ENCODE measurements at places on chromosomes 16 and 17. TPM values are rescaled to one million over a fixed set of nuclear protein-coding genes. Genes with fewer than 3 reads are reported as not detected.

Gene HOXB7
- polyA plus RNA-seq = 0.39 TPM

Gene PIK3R5
- polyA plus RNA-seq = 1.3 TPM

Gene TMEM219
- polyA plus RNA-seq = 83.4 TPM

Gene CDK5RAP3
- 217 TPM for polyA plus RNA-seq

Gene RHBDL1
- polyA plus RNA-seq = 1.7 TPM

Gene CORO6
- polyA plus RNA-seq = 22.5 TPM

Gene MARVELD3
- 4.2 TPM for polyA plus RNA-seq

Gene SLC13A2
- polyA plus RNA-seq = 0.02 TPM

Gene CCL22
- polyA plus RNA-seq = 0.78 TPM

Gene CLDN7
- polyA plus RNA-seq = 271 TPM

Gene C16orf92
- not detected for polyA plus RNA-seq

Gene SOX9
- polyA plus RNA-seq = 11.4 TPM

Gene BAIAP3
- polyA plus RNA-seq = 2.7 TPM

Gene C17orf50
- polyA plus RNA-seq = 0.14 TPM

Gene GNAO1
- 0.75 TPM for polyA plus RNA-seq

Gene MMP25
- polyA plus RNA-seq = 0.51 TPM

Gene EFNB3
- polyA plus RNA-seq = 0.67 TPM

Gene SOST
- polyA plus RNA-seq = not detected

Gene RAP1GAP2
- polyA plus RNA-seq = 3.6 TPM

Gene ALOX12B
- polyA plus RNA-seq = 2.4 TPM

Gene LPO
- not detected for polyA plus RNA-seq

Gene KRT17
- 92.9 TPM for polyA plus RNA-seq

Gene CES1
- 48.1 TPM for polyA plus RNA-seq

Gene ZNF207
- 114 TPM for polyA plus RNA-seq

Gene CDH13
- 4.3 TPM for polyA plus RNA-seq

Gene AIPL1
- polyA plus RNA-seq = not detected

Gene GAS2L2
- 0.01 TPM for polyA plus RNA-seq

Gene RSPRY1
- polyA plus RNA-seq = 7.5 TPM

Gene BICDL2
- polyA plus RNA-seq = 144 TPM

Gene CD300LG
- 0.48 TPM for polyA plus RNA-seq

Gene LRRC46
- 0.53 TPM for polyA plus RNA-seq

Gene COG4
- polyA plus RNA-seq = 42.7 TPM

Gene MMP2
- 3.3 TPM for polyA plus RNA-seq

Gene PLD6
- polyA plus RNA-seq = 1.2 TPM

Gene TRIM25
- 18.2 TPM for polyA plus RNA-seq

Gene CD19
- 0.22 TPM for polyA plus RNA-seq

Gene PRSS21
- 1.8 TPM for polyA plus RNA-seq

Gene CCL3
- polyA plus RNA-seq = 0.89 TPM

Gene PROCA1
- polyA plus RNA-seq = 2.0 TPM

Gene GALR2
- polyA plus RNA-seq = 0.53 TPM

Gene SCARF1
- 2.8 TPM for polyA plus RNA-seq

Gene KRTAP4-9
- not detected for polyA plus RNA-seq

Gene PSME3IP1
- polyA plus RNA-seq = 50.4 TPM

Gene PIMREG
- polyA plus RNA-seq = 4.0 TPM

Gene AOC2
- 0.86 TPM for polyA plus RNA-seq

Gene CASKIN1
- 0.29 TPM for polyA plus RNA-seq

Gene MYO1D
- polyA plus RNA-seq = 43.2 TPM

Gene KRT20
- polyA plus RNA-seq = 0.28 TPM

Gene AMFR
- polyA plus RNA-seq = 57.3 TPM

Gene ZFPM1
- polyA plus RNA-seq = 2.6 TPM

Gene USP43
- 5.7 TPM for polyA plus RNA-seq

Gene CDRT15
- not detected for polyA plus RNA-seq

Gene TMEM100
- 1.6 TPM for polyA plus RNA-seq

Gene NLK
- polyA plus RNA-seq = 3.1 TPM

Gene PRR15L
- 8.8 TPM for polyA plus RNA-seq

Gene C17orf107
- 0.58 TPM for polyA plus RNA-seq

Gene AHSP
- not detected for polyA plus RNA-seq

Gene CCDC43
- polyA plus RNA-seq = 12.4 TPM

Gene TRAF7
- polyA plus RNA-seq = 41.5 TPM

Gene RNF157
- polyA plus RNA-seq = 0.44 TPM
